ENCODE measurements at places on chromosomes 6 and 20.

- no peak for DNase-seq
Measured at GRCh38 chr6:15259766-15260098, 13.9 kb downstream of the JARID2 start.

GRCh38 chr20:62258499-62259293 lies 20.4 kb downstream of the OSBPL2 start:
- no peak for DNase-seq

GRCh38 chr6:95175927-95176675 lies 401.2 kb upstream of the MANEA start:
- peak; percentile 19 for DNase-seq

DNA sequence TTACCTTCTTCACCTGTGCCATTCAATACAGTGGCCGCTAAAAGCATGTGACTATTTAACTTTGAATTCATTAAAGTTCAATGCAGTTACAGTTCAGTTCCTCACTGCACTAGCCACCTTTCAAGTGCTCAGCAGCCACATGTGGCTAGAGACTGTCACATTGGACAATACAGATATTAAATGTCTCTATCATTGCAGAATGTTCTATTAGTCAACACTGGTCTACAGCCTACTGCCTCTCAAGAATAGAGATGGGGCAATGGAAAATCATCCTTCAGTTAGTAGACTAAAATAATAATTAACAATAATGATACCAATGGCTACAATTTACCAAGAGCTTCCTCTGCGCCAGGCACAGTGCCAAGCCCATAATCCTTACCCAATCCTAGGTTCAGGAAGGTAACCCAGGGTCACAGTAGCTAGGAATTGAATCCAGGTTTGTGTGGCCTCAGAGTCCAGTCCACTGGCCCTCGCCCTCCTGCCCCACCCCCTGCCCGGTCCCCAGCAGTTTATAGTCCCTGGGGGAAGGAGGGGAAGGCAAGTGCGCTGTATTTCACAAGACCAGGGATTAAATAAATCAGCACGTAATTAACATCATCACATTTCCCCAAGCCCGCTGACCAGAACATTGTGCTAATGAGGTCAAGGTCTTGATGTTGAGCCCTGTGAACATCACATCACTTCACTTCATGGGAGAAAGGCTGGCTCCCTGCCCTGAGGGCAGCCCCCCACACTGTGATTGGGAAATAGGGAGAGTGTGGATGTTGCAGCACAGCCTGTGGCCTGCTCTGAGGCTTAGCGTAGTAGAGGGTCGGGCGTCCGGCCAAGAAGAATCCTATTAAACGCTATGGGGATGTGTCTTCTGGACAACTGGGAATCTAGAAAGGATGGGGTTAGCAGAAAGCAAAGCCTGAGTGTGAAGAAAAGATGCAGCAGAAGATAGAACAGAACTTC lies 147.2 kb downstream of the VEGFA start:
- peak; percentile 9 for DNase-seq

DNA sequence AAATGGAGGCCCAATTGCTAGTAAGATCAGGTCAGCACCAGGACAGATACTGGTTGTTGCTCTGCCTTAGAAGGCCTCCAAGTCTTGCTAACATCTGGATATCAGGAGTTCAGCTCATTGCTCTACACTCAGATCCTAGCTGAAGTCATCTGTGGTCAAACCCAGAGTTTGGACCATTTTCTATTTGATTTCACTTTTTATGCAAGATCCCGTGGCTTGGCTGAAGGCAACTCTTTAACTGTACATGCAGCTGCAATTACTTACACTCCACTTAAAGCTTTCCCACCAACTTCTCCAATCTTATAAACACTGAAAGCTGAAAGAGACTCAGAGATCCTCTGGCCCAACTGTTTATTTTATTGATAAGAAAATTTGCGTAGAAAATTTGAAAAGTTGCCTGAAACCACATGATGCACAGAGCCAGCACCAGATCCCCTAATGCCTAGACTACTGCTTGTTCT lies 2.7 kb downstream of the SLC17A2 start:
- DNase-seq: no peak

GRCh38 chr6:31525553-31525931 lies 3.2 kb upstream of the MCCD1 start:
- DNase-seq: no peak

DNA sequence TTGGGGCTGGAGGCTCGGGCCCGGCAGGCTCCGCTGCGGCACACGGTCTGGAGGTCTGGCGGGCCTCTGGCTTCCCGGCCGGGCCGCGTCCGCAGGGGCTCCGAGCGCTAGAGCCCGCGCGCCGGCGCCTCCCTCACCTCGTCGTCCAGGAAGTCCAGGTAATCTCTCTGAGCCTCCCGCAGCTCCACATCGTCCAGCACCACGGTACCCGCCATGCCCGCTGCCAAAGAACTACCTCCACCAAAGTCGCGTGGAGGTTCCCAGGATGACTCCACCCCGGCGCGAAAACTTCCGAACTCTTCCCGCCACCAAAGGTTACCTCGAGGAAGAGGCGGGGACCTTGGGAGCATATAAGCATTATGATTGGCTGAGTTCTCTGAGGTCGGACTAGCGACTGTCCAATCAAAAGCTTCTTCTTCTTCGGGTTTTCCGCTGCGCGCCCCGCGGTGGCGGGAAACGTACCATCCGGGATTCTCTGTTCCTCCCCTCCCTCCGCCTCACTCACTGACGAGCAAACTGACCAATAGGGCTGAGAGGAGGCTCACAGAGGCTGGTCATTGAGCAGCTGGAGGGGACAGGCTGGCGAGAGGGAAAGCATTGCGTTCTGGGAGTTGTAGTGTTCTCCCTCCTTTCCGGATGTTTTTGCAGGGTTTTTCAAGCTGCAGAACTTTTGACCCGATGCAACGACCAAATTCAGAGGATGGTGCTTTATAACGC lies at the start of gene MCM3:
MCM3 (minus strand) TSS at position 283 of the 717 bp plus-strand sequence; CDS start at position 215, 68 bp downstream.
- DNase-seq: peak; percentile 99
